ENCODE measurements at places on chromosomes 2 and 18. TPM values are rescaled to one million over a fixed set of nuclear protein-coding genes. Genes with fewer than 3 reads are reported as not detected.

GRCh38 chr2:41879235-41879916 is 168.4 kb upstream of the PKDCC start:
- H3K4me3 ChIP-seq, result no peak overlapping the region

- no peaks in the 10 kb centered on the region for H3K4me1 ChIP-seq
- H3K36me3 ChIP-seq, result no peaks in the 10 kb centered on the region
- no peak overlapping the region for H3K4me3 ChIP-seq
- no peaks in the 10 kb centered on the region for H3K27me3 ChIP-seq
These were observed 71.8 kb downstream of the SKA1 start for GRCh38 chr18:50446629-50447028.

SCN3A gene
- total RNA-seq, result not detected

TSPYL6 gene
- total RNA-seq, result not detected

- DNase-seq, result peak; percentile 67
- no peaks in the 10 kb centered on the region for H3K27me3 ChIP-seq
- H3K4me3 ChIP-seq, result no peak overlapping the region
- no peak overlapping the region for H3K27ac ChIP-seq
- H3K4me1 ChIP-seq, result peaks cover 10% of the 10 kb centered on the region
These were observed 22.4 kb upstream of the TOGARAM2 start for GRCh38 chr2:28958689-28959088.

GRCh38 chr2:38074058-38074763 is 1.7 kb downstream of the CYP1B1 start:
- peaks cover 9% of the 10 kb centered on the region for H3K27me3 ChIP-seq
- H3K36me3 ChIP-seq, result no peaks in the 10 kb centered on the region
- no peak overlapping the region for H3K4me3 ChIP-seq
- DNase-seq, result no peak
- peaks cover 5% of the 10 kb centered on the region for H3K4me1 ChIP-seq

- H3K27ac ChIP-seq, result no peak overlapping the region
- H3K4me3 ChIP-seq, result no peak overlapping the region
- H3K4me1 ChIP-seq, result peaks cover 4% of the 10 kb centered on the region
- H3K27me3 ChIP-seq, result no peaks in the 10 kb centered on the region
These were observed 178.0 kb downstream of the MCFD2 start for GRCh38 chr2:46737577-46737976.

DNA sequence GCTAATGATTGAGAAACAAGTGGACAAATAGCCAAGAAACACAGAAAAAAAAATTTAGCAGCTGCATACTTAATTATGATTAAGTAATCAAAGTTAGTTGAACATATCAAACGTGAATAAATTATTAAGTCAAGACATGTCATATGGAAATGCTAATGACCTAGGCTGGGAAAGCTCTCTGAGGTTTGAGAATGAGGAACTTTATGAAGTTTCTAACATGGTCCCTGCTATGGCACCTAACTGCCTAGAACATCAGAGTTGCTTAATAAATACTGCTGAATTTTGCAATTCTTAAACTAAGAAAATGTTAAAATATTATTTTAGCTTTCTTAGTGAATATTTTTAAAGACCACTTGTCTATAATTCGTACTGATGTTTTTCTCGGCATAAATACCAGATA is 99.8 kb downstream of the AFF3 start:
- H3K36me3 ChIP-seq, result no peaks in the 10 kb centered on the region
- no peaks in the 10 kb centered on the region for H3K4me1 ChIP-seq
- no peak for DNase-seq
- no peak overlapping the region for H3K27ac ChIP-seq
- no peaks in the 10 kb centered on the region for H3K27me3 ChIP-seq
- H3K4me3 ChIP-seq, result no peak overlapping the region

PPP1R7 gene
- total RNA-seq, result 68.9 TPM

CNDP1 gene
- total RNA-seq, result not detected

- no peak overlapping the region for H3K27ac ChIP-seq
- DNase-seq, result peak; percentile 51
- no peak overlapping the region for H3K4me3 ChIP-seq
- no peaks in the 10 kb centered on the region for H3K27me3 ChIP-seq
These were observed 96.3 kb downstream of the FAM210A start for GRCh38 chr18:13629841-13630715.

SFT2D3 gene
- 15.4 TPM for total RNA-seq

BUB1 gene
- total RNA-seq, result 2.9 TPM

DNA sequence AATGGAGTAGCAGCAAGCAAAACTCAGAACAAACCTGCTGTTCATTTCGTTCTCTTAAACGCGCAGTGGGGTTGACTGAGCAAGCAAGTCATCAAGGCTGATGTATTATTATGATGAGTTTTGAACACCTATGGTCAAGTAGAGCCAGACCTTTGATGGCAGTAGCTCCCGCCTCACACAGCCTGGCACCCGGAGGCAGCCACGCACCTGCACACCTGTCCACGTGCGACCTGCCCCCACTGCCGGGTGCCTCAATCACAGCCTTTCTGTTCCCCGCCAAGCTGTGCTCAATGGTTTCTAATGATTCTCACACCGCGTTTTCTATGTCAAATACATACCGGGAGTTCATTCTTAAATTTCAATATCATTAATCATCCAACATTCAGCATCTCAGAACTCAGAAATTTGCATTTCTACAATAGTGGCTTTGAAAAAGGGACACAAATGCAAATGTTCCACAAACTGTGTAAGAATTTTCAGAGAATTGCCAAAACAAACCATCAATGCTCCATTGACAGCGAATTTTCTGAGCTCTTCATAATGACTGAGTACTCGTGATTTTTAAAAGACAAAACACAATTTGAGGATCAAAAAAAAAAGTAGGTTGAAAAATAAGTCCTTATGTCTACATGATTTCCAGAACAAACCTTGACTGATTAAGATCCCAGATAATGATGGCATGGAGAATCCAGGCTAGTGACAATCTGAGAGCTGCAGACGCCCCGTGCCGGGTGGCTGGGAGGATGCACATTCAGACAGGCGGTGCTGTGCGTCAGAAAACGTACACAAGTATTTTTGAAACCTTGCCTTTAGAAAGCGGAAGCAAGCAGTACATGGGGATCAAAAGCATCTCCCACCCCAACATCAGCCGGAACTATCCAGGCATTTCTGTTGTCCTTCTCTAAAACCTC is 56.6 kb downstream of the HDAC4 start:
- H3K4me1 ChIP-seq, result peaks cover 20% of the 10 kb centered on the region
- H3K27ac ChIP-seq, result no peak overlapping the region
- no peaks in the 10 kb centered on the region for H3K27me3 ChIP-seq
- H3K36me3 ChIP-seq, result no peaks in the 10 kb centered on the region
- no peak for DNase-seq

DNA sequence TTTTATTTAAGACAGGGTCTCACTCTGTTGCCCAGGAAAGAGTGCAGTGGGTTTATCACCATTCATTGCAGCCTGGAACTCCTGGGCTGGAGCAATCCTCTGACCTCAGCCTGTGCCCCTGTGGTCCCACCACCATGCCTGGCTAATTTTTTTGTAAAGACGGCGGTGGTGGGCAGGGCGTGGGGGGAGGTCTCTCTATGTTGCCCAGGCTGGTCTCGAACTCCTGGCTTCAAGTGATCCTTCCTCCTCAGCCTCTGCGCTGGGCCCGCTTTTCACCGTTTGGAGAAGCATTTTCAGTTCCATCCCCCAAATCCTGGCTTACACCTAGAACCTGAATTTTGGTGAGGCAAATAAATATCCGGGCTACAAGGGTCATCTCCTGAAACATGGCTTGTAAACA is 1.4 kb upstream of the ATP5F1A start:
- peaks cover 37% of the 10 kb centered on the region for H3K4me1 ChIP-seq
- H3K27ac ChIP-seq, result no peak overlapping the region
- H3K27me3 ChIP-seq, result no peaks in the 10 kb centered on the region
- H3K4me3 ChIP-seq, result no peak overlapping the region

Data from CD4-positive, alpha-beta memory T cell (primary cell).